Activated CD8-positive, alpha-beta memory T cell treated with anti-CD3 and anti-CD28 coated beads, Interleukin-2, amount 10 ng/mL, durations not matched to agents 7 days and 5 days (primary cell): ENCODE measurements at places on chromosomes 13 and 19. TPM values are rescaled to one million over a fixed set of nuclear protein-coding genes. Genes with fewer than 3 reads are reported as not detected.

The ERVV-1 gene
- total RNA-seq = not detected

The PRRG2 gene
- 0.49 TPM for total RNA-seq

The CYSLTR2 gene
- total RNA-seq = 2.7 TPM

The EDNRB gene
- total RNA-seq = not detected

The ELANE gene
- total RNA-seq = not detected

The HRC gene
- total RNA-seq = not detected

The GPC5 gene
- not detected for total RNA-seq

The KLK6 gene
- total RNA-seq = not detected

The CD79A gene
- total RNA-seq = 4.1 TPM

The KEAP1 gene
- total RNA-seq = 99.8 TPM

The TDRD3 gene
- total RNA-seq = 25.0 TPM

The ERFL gene
- total RNA-seq = 1.5 TPM

The GTF3A gene
- 189 TPM for total RNA-seq

The CCDC122 gene
- 1.3 TPM for total RNA-seq

The CRX gene
- total RNA-seq = not detected

The TRAPPC6A gene
- 50.6 TPM for total RNA-seq

The MISP3 gene
- 1.4 TPM for total RNA-seq

The OLFM2 gene
- total RNA-seq = 3.4 TPM

The IL17D gene
- 0.15 TPM for total RNA-seq

The ZNF575 gene
- 3.7 TPM for total RNA-seq

The PSG6 gene
- not detected for total RNA-seq
